H7 (cell line): ENCODE measurements at places on chromosomes 2 and 18.
A peak's percentile ranks its signal among the peaks of the same experiment; 100 is the strongest.

DNA sequence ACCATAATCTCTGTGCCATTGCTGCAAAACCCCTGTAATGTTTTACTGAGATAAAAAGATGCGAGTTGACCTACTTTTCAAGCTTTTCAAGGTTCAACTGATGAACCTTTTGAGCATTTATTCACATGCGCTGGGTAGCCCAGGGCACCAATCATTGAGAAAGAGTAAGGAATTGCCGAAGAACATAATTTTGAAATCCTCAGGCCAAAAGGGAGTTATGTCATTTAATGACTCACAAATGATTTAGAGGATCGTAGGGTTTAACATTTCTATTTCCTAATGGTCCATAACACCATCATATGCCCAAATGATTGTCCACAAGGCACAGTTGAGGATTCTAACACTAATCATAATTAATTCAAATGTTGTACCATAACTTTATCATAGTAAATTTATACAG lies 20.2 kb upstream of the DLX1 start:
- no peak for DNase-seq

DNA sequence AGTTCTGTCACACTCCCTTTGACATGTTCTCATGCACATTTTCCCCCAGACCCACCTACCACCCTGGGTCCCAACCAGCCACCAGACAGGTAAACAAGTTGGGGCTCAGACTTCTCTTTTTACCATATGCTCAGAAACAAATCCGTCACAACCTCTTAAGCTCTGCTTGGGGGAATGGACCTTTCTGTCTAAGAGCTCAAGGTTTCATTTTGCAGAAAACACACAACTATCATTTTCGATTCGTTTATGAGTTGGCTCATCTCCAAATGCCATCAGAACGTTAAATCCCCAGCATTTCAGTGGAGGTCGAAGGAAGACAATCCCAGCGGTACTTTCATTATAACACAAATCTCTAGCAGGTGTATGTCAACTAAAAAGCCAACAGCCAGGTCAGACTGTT lies 30.6 kb upstream of the NCK2 start:
- no peak for DNase-seq

DNA sequence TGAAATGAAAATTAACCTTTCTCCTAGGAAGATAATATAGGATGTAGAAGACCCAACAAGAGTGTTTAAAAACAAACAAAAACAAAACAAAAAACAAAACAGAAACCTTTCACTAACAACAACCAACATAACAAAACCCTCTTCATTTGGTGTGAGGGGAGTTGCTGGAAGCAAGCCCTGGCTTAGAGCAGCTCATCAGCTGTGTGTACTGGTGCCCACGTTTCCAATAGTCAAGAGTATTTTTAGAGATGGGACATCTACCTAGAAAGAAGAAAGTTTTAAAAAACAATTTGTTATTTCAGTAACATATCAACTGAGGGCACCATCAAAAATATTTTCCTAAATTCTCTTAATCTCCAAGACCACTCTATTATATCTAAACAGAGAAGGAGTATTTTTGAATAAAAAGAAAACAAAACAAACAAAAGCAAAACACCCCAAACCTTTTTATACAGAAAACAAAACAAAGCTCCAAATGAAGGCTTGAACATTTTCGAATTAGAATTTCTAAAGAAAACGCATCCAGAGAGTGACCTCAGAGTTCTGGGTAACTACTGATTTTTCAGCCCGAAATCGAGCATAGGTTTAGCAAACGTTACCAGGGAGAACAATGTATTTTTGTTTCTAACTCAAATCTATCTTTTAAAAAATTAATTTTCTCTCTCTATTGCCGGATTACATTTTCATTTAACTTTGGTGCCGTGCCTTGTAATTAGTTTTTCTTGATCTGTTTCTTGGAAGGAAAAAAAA lies 134.6 kb downstream of the INSIG2 start:
- no peak for DNase-seq

DNA sequence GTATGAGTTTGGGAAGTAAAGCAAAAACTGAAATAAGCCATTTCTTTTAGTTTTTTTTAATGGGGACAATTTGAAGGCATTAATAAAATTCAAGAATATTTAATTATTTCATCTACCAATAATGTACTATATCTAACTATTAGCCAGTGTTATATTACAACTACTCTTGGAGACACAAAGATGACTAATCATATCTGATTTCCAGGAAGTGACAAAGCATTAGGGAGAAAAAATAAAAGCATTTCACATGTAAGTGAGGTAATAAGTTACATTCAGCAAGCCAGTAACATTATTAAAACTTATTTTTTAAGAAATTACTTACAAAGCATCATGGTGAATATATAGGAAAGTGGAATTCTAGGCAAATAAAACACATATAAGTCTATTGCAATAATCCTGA lies 781.3 kb upstream of the NRXN1 start:
- no peak for DNase-seq

GRCh38 chr2:36163520-36164254 lies 191.9 kb upstream of the CRIM1 start:
- no peak for DNase-seq

DNA sequence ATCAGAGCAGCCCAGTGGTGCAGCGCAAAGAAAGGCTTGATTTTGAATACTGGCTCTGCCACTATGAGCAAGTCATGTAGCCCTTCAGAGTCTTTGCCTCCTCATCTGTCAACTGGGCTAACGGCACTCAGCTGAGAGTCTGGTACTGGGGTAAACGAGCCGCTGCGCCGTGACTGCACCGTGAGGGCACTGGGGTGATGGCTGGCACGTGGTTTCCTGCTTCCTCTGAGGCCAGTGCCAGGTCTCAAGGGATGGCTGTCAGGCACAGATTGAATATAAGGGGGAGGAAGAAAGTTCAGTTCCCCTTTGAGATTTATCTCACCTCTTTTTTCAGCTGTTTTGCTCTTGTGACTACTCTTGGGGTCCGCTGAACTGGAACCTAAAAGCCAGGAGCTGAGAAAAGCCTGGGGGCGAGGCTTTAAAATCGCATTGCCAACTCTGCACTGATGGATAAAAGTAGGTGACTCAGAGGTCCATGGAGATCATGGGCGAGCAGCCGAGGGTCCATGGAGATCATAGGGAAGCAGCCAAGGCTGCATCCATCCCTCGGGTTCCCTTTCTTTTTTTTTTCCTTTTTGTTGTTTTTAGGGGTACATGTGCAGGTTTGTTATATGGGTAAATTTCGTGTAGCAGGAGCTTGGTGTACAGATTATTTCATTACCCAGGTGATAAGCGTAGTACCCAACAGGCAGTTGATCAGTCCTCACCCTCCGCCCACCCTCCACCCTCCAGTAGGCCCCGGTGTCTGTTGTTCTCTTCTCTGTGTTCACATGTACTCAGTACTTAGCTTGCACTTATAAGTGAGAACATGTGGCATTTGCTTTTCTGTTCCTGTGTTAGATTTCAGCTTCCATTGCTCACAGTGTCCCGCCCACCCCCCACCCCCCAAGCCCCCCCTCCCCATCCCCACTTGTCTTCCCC lies 114.3 kb downstream of the SPP2 start:
- DNase-seq: no peak

GRCh38 chr2:147425437-147426029 lies 419.3 kb upstream of the ACVR2A start:
- no peak for DNase-seq

DNA sequence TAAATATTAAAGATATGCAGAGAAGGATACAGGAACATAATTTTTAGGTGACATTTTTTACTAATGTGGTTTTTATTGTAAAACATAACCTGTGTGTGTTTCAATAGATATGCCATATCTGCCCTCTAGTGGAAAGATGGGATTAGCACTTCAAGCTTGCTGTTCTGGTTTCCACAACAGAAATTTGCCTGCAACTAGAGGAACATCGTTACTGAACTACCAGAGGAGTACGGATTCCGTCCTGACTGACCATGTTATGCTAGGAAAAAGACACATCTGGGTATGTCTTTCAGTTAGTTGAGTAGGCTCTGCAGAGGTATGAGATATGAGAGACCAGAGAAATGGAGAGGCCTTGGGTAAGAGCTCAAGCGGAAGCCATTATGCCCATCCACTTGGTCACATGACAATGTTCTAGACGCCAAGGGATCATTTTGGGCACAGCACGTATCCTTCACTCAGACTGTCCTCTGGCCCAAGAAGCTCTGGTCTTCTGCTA lies 104.9 kb downstream of the MBD2 start:
- DNase-seq: peak; percentile 4

DNA sequence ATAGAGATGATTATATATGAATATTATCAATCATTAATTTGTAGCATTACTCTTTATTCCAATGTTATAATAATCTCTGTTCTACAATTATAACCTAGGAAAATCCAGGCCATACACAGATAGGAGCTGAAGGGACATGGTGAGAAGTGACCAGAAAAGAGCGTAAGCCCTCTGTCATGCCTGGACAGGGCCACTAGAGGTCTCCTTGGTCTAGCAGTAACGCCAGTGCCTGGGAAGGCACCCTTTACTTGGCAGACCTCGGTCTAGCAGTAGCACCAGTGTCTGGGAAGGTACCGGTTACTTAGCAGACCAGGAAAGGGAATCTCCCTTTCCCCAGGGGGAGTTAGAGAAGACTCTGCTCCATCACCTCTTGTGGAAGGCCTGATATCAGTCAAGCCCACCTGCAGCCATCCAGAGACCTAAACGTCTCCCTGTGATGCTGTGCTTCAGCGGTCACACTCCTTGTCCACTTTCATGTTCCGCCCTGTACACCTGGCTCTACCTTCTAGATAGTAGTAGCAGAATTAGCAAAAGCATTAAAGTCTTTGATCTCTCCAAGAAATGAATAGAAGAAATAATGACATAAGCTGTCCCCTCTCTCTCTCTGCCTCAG lies 447.5 kb upstream of the FSIP2 start:
- DNase-seq: peak; percentile 1

- no peak for DNase-seq
Observed at GRCh38 chr2:12325806-12326205, 390.9 kb upstream of the TRIB2 start.

- DNase-seq: peak; percentile 69
Observed at GRCh38 chr2:172100935-172101820, 1.5 kb downstream of the DLX2 start.

DNA sequence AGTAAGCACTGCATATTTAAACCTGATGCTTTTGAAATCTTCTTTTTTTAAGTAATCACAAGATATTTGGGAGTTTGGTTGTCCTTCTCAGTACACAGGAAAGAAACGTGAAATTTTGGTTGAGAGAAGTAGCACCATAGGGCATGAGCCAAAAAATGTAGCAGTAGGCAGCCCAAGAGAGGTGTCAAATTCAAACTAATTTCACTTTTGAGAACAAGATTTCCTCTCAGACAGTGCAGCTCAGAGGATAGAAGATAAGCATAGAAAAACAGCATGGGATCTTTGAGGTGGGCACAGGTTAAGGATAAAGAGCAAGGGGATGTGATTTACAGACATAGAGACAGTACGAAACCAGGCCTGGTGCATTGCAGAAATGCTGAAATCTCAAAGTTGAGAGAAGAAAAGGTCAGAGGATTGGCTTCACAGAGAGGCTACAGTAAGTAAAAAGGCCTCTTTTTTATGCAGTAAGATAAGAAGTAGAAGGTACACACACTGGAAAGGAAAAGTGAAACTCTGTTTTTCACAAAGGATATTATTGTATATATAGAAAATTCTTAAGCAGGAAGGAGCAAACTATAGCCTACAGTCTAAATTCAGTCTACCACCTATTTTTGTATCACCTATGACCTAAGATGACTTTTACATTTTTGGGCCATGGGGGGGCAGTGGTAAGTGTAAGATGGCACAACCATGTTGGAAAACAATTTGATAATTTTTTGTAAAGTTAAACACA lies 89.8 kb downstream of the PKP4 start:
- DNase-seq: no peak

- no peak for DNase-seq
Observed at GRCh38 chr2:181255651-181256050, 201.5 kb upstream of the ITGA4 start.

- DNase-seq: no peak
Observed at GRCh38 chr2:12265646-12266045, 451.1 kb upstream of the TRIB2 start.

DNA sequence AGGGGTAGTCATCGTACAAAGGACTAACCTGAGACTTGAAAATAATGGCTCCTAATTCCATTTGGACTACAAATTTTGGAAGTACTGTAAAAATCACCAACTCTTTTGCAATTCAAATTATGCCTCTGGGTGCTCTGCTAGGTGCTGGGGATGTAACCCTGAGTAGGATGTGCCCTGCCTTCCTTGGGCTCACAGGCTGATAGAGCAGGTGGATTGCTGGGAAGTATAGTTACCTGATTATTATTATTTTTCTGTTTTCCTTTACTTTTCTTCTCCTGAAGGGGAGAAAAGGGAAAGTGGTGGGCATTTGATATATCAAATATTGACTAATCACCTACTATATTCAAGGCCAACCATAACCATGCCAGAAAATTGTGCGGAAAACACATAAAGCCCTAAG lies 119.3 kb upstream of the RIOK3 start:
- no peak for DNase-seq

GRCh38 chr18:22033085-22033484 lies 136.3 kb upstream of the GATA6 start:
- no peak for DNase-seq

GRCh38 chr2:65737452-65738011 lies 305.1 kb upstream of the SPRED2 start:
- no peak for DNase-seq

DNA sequence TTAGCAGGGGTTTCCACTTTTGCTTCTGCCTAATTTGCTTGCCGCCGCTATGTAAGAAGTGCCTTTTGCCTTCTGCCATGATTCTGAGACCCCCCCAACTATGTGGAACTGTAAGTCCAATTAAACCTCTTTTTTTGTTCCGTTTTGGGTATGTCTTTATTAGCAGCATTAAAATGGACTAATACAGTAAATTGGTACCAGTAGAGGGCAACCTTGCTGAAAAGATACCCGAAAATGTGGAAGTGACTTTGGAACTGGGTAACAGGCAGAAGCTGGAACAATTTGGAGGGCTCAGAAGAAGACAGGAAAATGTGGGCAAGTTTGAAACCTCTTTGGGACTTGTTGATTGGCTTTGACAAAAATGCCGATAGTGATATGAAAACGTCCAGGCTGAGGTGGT lies 216.1 kb upstream of the FSIP2 start:
- DNase-seq: no peak

DNA sequence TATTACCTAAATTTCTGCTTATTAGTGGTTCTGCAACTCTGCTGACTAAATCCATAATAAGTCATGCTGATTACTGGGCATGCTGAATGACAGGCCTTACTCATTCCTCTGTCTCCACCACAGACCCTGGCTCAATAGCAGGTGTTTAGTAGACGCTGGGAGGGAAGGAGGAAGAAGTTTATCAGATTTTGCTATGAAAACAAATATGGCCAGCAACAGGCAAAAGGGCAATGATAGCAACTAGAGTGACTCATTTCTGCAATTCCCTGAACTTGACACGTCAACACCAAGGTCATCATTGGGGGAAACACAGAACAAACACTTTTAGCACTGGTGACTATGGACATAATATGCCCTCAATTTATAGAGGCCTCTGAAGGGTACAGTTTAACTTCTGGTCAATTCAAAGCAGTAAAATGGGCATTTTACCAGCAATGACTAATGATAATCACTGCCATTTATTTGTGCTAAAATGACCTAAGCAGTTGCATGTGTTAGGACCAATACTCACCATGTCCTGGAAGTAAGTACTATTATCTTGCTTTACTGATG lies 35.2 kb downstream of the TMEM163 start:
- DNase-seq: no peak
